A673 (cell line): ENCODE measurements at places on chromosomes 7 and 10. TPM values are rescaled to one million over a fixed set of nuclear protein-coding genes. Genes with fewer than 3 reads are reported as not detected.

Gene ELFN1
- 0.09 TPM in 1 of 2 replicates, not detected in the other for total RNA-seq

DNA sequence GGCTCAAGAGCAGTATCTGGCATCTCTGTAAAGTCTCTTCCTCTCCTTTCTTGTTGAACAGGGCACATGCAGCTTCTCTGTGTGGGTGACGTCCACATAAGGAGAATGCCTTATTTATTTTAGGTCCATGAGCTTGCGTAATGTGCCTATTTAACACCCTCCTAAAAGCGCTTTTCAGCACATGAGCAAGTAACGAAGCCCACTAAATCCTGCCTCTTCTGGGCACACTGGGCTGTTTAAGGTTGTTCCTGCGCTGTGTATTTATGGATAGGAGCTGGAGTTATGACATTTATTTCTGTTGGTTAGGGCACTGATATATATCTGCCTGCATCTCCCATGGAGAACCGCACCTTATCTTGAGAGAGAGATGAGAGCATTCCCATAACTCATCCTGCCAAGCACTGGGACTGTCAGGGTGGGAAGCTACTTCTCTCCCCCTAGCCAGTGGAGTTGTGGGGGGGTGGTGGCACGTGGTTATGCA is 76.1 kb downstream of the LRRC4 start:
- no peak overlapping the region for H3K4me3 ChIP-seq
- no peak for DNase-seq
- H3K27ac ChIP-seq, result no peak overlapping the region
- H3K27me3 ChIP-seq, result no peaks in the 10 kb centered on the region

Gene CALHM2
- total RNA-seq, result 5.9 TPM in 2 replicates

- no peaks in the 10 kb centered on the region for H3K36me3 ChIP-seq
- peak; percentile 84 for DNase-seq
- H3K4me3 ChIP-seq, result peak overlapping the region; percentile 32
- H3K4me1 ChIP-seq, result peaks cover 13% of the 10 kb centered on the region
- H3K27ac ChIP-seq, result no peak overlapping the region
- H3K27me3 ChIP-seq, result no peaks in the 10 kb centered on the region
Observed at GRCh38 chr10:101161494-101162299, 30.6 kb downstream of the TLX1 start.
